NCI-H524 treated with DMSO at 0.1 percent for 48 hours (cell line): ENCODE measurements at places on chromosomes 3 and 15.

DNA sequence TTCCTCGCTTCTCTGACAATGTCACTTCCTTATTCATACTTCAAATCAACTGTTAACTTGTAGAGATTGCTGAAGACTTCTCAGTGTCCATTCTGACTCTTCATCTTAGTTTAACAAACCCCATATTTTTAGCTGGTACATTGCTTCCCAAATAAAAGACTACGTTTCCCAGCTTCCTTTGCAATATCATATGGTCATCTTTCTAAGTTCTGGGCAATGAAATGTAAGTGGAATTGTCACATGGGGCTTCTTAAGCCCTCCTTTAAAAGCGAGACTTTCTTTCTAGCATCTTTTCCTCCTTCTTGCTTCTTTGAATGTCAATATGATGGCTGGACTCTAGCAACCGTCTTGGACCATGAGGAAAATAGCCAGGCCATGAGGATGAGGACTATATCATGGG lies 239.0 kb downstream of the ZNF621 start:
- DNase-seq, result no peak

DNA sequence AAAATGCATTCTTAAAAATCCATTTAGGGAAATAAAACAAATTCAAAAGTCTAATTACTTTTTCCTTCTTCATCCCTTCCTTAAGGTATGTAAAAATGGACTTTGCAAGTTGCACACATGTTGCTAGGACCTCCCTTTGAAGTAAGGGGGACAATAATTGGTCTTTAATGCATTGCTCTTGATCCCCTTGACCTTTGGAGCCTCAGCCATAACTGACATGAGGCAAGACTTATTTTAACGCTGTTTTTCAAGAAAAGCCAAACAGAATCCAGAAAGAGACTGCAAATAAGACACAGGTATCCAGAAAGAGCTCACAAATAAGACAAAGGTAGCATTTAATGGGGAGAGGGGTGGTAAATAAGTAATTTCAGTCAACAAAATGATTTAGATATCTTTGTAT lies 301.4 kb downstream of the ULK4 start:
- DNase-seq, result no peak

DNA sequence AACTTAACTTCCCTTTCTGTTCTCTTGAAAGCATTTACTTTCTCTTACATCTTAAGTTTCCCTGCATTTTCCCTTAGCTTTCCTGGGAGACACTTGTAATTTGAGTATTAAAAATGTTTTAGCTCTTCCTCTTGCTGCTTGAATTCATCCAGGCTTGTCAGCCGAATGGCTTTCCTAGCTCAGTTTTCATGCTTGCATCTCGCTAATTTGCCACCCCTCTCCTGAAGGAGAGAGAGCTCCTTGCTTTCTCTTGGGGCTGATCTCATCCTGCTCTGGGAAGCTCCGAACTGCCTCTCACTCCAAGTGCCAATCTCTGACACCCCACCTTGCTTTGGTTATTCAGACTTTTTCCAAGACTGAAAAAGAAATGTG lies 374.6 kb upstream of the TBL1XR1 start:
- no peak for DNase-seq

- no peak for DNase-seq
Observed at GRCh38 chr15:35932531-35932930, 386.6 kb upstream of the DPH6 start.

GRCh38 chr15:64146885-64147681 lies 4.4 kb upstream of the SNX22 start:
- no peak for DNase-seq

DNA sequence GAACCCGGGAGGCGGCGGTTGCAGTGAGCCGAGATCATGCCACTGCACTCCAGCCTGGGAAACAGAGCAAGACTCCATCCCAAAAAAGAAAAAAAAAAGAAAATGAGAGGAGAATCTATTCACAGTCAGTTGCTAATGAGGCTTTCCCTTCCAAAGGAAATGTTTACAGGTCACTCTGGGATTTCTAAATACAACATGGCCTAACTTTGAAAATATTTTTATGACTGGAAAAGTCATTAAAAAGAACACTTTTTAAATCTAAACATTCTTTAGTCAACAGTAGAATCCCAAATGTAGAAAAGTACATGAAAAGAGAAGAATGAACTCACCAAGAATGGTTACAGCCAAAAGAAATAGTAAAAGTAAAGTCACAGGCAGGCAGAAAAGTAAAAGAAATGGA lies 78.6 kb downstream of the PLD1 start:
- DNase-seq, result no peak
